Stimulated activated CD4-positive, alpha-beta T cell treated with anti-CD3 and anti-CD28 coated beads, TNF-alpha, amount 100 ng/mL, for 24 hours (primary cell): ENCODE measurements at places on chromosomes 7 and 10.

- DNase-seq, result no peak
Measured at GRCh38 chr7:25954395-25954794, 197.6 kb upstream of the NFE2L3 start.

- DNase-seq, result no peak
Measured at GRCh38 chr7:137633133-137633532, 213.6 kb downstream of the DGKI start.

GRCh38 chr10:34764472-34764946, 50.6 kb downstream of the PARD3 start:
- DNase-seq, result no peak

DNA sequence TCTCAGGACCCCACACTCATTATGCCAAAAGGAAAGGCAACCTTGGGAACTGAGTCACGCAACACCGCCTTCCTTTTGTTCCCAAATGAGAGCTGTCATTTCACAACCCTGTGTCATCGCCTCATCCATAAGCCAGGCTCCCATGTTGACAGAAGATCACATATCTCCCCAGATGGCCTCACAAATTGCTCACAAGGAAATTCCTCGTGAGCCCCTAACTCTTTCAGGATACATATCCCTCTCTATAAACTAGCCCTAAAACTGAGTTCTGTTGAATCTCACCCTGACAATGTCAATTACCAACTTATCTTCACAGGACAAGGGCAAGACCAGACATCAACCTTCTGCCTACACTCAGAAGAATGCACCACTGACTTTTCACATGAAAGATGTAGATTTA, 22.6 kb downstream of the CCDC3 start:
- DNase-seq, result no peak

- DNase-seq, result no peak
Measured at GRCh38 chr10:1630304-1630703, 107.0 kb downstream of the ADARB2 start.

DNA sequence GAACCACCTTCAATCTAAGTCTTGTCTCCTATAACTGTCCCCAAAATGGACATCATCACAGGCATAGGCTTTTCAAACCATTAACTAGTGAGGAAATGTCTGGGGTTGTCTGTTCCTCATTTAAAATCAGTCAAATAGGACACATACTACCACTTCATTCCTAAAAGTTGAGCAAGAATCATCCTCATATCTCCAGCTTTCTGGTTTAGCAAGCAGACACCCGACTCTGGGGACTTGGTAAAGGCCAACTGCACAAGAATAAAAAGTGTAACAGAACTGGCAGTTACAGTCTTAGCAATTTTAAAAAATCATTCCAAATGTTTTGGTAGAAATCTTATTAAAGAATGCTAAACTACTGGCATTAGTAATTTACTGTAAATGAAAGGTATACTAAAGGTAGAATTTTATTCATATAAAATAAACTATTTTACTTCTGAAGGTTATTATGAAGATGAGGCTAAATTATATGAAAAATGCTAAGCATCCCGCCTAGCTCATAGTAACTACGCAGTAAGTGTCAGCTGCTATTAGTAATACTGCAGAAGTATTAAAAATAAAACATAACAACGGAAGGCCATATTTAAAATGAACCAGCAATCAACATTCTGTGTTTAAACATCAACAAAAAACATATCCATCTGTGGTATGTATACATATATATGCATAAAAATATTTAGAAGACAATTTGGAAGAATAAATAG, 60.8 kb downstream of the ZNF438 start:
- DNase-seq, result no peak

DNA sequence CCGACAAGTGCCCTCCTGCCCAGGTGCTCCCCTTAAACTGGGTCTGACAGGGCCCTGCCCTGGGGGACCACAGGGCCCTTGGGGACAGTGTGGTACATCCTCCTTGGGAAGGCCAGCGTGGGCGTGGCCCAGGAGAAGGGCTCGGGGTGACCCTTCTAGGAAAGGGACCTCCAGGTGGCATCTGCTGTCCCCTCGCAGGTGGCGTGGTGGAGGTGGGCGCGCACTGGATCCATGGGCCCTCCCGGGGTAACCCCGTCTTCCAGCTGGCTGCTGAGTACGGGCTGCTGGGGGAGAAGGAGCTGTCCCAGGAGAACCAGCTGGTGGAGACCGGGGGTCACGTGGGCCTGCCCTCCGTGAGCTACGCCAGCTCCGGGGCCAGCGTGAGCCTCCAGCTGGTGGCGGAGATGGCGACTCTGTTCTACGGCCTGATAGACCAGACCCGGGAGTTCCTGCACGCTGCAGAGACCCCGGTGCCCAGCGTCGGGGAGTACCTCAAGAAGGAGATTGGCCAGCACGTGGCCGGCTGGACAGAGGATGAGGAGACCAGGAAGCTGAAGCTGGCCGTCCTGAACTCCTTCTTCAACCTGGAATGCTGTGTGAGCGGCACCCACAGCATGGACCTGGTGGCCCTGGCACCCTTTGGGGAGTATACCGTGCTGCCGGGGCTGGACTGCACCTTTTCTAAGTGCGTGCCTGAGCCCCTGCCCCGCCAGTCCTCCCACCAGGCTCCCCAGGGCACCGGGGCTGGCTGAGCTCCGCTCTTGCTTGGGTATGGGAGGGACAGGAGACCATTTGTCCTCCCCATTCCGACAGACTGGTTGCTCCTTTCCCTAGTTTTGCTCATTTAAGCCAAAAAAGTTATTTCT, 972 bp downstream of the PAOX start:
- DNase-seq, result no peak

DNA sequence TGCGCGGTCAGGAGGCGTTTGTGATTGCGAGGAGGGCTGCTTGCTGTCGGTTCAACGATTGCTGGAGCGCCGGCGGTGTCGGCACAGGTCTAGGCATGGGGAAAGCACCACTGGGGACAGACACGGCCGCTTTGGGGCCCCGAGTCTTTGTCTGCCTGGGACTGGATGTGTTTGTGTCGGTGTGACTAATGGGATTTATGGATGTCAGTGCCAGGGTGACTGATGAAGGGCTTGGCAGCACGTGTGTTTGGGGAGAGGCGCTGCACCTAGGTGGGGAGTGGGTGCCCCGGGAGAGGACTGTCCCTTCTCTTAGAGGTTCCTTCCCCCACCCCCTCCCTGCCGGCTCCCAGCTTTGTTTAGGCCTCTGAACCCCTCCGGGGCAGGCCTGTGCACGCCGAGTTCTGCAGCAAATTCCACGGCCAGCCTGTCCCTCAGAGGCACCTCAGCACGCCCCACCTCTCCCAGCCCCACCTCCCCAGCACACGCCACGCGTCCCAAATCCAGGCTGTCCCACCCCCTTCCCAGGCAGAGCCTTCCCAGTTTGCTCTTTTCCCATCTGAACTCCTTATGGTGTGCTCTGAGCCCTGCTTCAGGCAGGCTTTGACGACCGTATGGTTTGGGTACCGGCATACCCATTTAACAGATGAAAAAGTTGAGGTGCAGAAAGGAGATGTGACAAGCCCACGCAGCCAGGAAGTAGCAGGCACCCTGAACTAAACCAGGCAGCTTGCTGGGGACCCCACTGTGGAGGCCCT, 6.4 kb upstream of the TNRC18 start:
- DNase-seq, result no peak

DNA sequence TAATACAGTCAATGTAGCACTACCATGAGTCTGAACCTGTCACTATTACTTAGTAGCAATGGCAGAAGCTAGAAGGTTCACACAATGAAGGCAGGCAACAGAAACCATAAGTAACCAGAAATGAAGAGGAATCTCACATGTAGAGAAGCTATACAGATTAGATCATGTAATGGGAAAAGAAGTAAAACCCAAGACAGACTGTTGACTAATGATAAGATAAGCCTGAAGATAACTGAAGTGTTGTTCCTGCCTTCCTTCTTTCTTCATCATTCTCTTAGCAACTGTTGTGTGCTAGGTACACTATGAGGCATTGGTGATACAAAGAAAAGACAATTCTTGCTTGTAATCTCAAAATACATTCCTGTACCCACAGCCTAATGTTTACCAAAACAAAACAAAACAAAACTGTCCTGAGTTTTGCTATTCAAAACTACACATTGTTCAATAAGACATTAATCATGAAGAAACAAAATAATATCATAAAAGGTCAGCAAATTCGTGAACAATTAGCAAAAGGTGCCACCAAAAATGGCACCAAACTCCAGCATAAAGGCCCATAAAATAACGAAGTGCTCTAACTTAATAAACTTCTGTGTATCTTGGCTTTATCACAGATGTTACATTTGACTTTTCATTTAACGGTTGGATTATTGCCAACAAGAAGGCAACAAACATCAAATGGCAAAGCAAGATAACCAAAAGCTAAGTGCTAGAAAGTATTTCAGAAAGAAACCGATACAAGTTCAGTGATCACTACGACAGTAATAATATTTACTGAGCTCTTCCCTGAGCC, 27.1 kb downstream of the ZNF800 start:
- DNase-seq, result no peak

GRCh38 chr10:4685904-4686643, 139.9 kb upstream of the AKR1E2 start:
- DNase-seq, result no peak

DNA sequence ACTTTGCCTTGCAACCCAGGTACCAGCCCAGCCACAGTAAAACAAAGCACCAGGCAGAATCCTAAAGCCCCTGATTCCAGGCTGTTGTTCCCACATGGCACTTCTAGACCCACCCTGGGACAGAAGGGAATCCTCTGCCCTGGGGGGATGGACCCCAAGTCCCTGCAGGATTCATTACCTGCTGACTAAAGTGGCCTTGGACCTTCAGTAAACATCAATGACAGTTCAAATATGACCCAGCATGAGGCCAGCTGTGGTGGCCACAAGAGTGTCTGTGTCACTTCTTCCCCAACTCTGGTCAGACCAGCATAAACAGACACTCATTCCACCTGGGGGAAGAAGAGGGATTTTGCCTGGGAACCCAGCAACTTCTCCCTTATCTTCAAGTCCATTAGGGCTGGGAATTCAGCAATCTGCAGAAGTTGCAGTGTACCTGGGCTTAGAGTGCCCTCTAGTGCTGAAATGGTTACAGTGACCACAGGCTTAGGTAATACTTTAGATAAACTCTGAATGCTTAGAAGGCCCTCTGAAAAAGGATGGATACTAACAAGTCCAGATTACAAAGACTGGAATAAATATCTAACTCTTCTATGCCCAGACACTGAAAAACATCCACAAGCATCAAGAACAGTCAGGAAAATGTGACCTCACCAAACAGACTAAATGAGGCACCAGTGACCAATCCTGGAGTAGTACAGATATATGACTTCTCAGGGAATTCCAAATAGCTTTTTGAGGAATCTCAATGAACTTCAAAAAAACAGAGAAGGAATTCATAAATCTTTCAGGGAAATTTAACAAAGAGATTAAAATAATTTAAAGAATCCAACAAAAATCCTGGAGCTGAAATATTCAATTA, 108.5 kb upstream of the TMEM168 start:
- no peak for DNase-seq

DNA sequence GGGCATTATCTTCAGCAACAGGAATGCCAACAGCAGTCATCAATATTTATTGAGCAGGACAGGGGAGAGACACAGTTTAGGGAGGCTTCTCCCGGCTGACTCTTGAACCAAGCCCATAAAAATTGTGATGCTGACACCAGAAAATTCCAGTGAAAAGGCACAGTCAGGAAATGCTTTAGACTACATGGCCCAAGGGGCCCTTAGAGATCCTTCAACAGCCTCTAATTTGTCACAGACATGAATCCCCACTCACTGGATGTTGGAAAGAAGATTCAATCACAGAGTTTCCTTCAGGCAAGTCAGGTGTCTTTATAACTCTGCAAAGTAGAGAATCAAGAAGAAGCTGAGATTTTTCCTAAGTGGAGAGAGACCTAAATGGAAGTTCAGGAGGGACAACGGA, 1.2 kb downstream of the GJC3 start:
- DNase-seq, result no peak

GRCh38 chr7:140903741-140904480, 20.8 kb downstream of the BRAF start:
- no peak for DNase-seq
